GM23338 (cell line): ENCODE measurements at places on chromosomes 7 and 10. TPM values are rescaled to one million over a fixed set of nuclear protein-coding genes. Genes with fewer than 3 reads are reported as not detected.

The NPTX2 gene
- 24.1 and 29.9 TPM in 2 replicates for total RNA-seq

The LRRC4 gene
- 3.6 and 5.2 TPM in 2 replicates for total RNA-seq

The GRID2IP gene
- total RNA-seq: 1.5 TPM in 2 replicates

The GPR146 gene
- 0.16 and 0.28 TPM in 2 replicates for total RNA-seq

The ZNF25 gene
- 0.76 and 2.7 TPM in 2 replicates for total RNA-seq

The SFXN2 gene
- 5.7 and 9.1 TPM in 2 replicates for total RNA-seq

The CFAP70 gene
- total RNA-seq: 0.08 and 0.17 TPM in 2 replicates

The DKK1 gene
- not detected in 2 replicates for total RNA-seq

The CNPY1 gene
- 0.31 TPM in 1 of 2 replicates, not detected in the other for total RNA-seq

The SPDYE2B gene
- not detected in 2 replicates for total RNA-seq

The OR6V1 gene
- total RNA-seq: not detected in 2 replicates

GRCh38 chr7:148537435-148537834 is 53.1 kb upstream of the C7orf33 start:
- H3K4me1 ChIP-seq: no peaks in the 10 kb centered on the region
- H3K36me3 ChIP-seq: no peaks in the 10 kb centered on the region
- no peak overlapping the region for H3K4me3 ChIP-seq
- DNase-seq: no peak

DNA sequence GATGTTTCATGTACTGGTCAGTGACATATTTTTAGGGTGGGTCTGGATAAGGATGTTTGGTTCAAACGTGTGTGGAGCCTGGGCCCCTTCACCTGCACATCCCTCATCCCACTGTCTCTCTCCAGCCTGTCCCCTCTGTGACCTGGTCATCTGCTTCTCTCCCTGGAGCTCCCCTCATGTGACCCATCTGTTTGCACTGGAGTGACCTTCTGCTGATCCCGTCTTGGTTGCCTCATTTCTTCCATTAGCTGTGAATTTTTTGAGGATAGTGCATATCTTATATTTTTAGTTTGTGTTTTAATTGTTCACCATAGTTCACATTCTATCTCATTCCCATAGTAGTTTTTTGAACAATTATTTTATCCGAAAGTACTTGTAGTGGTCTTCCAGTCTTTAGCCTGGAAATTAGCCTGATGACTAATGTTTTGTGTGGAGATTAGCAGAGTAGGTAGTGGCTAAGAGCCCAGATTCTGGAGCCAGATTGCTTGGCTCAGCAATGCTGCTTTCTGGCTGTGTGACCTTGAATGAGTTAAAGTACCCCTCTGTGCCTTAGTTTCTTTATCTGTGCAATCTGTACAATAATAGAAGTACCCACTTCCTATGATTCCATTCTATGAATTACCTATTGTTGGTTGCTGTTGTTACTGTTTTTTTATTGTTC is 224.5 kb downstream of the LRMDA start:
- H3K27ac ChIP-seq: no peak overlapping the region
- no peaks in the 10 kb centered on the region for H3K27me3 ChIP-seq
- H3K36me3 ChIP-seq: no peaks in the 10 kb centered on the region
- DNase-seq: no peak
- no peaks in the 10 kb centered on the region for H3K4me1 ChIP-seq

DNA sequence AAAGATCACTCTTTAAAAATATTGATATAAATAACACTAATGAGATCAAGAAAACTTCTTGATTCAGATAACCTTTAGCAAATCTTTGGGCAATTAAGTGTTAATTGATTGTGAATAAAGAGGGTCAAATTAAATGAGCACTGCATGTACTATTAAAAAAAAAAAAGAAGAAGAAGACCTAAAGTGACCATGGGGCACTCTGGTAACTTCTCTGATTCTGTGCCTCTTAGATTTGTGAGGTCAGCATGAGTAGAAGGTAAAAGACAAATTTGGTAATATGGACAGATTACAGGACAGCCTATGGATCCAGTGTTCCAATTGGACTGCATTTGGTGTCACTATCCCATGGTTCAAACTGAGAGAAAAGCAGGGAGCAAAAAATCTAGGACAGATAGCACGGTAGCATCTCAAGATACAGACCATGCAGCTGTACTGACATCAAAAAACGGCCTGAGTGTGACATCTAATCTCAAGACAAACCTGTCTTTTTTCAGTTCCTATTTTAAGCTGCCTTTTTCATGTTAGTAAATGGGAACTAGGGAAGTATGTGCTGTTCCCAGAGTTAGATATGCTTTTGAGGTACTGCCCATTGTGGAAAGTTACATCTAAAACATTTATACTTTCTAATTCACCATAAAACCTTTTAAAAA is 128.0 kb downstream of the KCND2 start:
- H3K27me3 ChIP-seq: no peaks in the 10 kb centered on the region
- no peak overlapping the region for H3K27ac ChIP-seq
- no peaks in the 10 kb centered on the region for H3K36me3 ChIP-seq
- no peak overlapping the region for H3K4me3 ChIP-seq
- peaks cover 12% of the 10 kb centered on the region for H3K4me1 ChIP-seq

DNA sequence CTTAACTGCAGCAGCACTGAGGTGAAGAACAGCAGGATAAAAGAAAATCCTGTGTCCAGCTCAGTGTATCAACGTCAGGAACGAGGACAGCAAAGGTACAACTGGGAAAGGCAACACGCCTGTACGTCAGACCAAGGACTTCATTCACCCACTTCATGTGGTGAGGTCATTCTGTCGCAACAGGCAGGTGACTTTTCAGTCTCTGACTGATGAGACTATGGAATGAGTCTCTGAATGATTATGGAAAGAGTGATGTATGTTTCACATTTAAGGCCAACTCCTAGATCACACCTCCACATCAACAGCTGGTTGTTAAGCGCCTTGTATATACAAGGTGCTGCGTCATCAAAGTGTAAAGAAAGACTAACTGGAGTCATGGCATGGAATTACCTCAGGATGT is 297.6 kb upstream of the SP8 start:
- no peak for DNase-seq
- H3K4me3 ChIP-seq: no peak overlapping the region
- H3K27ac ChIP-seq: no peak overlapping the region
- H3K4me1 ChIP-seq: no peaks in the 10 kb centered on the region
- H3K27me3 ChIP-seq: no peaks in the 10 kb centered on the region

GRCh38 chr7:2032876-2033407 is 199.8 kb downstream of the MAD1L1 start:
- H3K4me3 ChIP-seq: no peak overlapping the region
- no peaks in the 10 kb centered on the region for H3K4me1 ChIP-seq
- DNase-seq: no peak
- no peak overlapping the region for H3K27ac ChIP-seq
- H3K27me3 ChIP-seq: no peaks in the 10 kb centered on the region

GRCh38 chr10:22832066-22832602 is 95.7 kb upstream of the ARMC3 start:
- H3K27ac ChIP-seq: no peak overlapping the region
- H3K27me3 ChIP-seq: no peaks in the 10 kb centered on the region
- no peaks in the 10 kb centered on the region; the same call in none of the 2 replicates for H3K4me1 ChIP-seq
- no peaks in the 10 kb centered on the region for H3K36me3 ChIP-seq
- no peak for DNase-seq
- H3K4me3 ChIP-seq: no peak overlapping the region

GRCh38 chr7:28784171-28784902 is 173.8 kb downstream of the TRIL start:
- H3K4me3 ChIP-seq: no peak overlapping the region
- no peaks in the 10 kb centered on the region for H3K27me3 ChIP-seq
- H3K4me1 ChIP-seq: no peaks in the 10 kb centered on the region
- no peak for DNase-seq
- H3K36me3 ChIP-seq: no peaks in the 10 kb centered on the region

DNA sequence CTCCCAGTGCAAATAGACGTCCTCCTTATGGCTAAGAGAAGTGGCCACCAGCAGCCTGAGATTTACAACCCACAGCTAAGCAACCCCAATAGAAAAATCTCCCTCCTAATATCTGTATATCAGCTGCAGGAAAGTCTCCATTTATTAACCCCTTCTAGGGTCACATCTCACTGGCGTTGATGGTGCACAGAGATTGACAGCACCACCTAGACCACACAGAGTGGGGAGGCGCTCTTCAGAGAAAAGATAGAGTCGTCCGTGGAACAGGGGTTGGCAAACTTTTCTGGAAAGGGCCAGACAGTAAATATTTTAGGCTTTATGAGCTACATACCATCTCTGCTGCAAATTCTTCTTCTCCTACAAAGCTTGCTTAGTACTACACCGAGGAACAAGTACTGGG is 60.0 kb downstream of the NAMPT start:
- no peaks in the 10 kb centered on the region for H3K27me3 ChIP-seq
- DNase-seq: no peak
- H3K36me3 ChIP-seq: no peaks in the 10 kb centered on the region
- H3K4me3 ChIP-seq: no peak overlapping the region
- H3K27ac ChIP-seq: no peak overlapping the region

- H3K27ac ChIP-seq: no peak overlapping the region
- peak overlapping the region; percentile 34 for H3K4me3 ChIP-seq
- peaks cover 23% of the 10 kb centered on the region for H3K4me1 ChIP-seq
- H3K27me3 ChIP-seq: no peaks in the 10 kb centered on the region; the same call in 1 of the 2 replicates
Measured at GRCh38 chr7:76294344-76295024, 8.0 kb upstream of the HSPB1 start.

DNA sequence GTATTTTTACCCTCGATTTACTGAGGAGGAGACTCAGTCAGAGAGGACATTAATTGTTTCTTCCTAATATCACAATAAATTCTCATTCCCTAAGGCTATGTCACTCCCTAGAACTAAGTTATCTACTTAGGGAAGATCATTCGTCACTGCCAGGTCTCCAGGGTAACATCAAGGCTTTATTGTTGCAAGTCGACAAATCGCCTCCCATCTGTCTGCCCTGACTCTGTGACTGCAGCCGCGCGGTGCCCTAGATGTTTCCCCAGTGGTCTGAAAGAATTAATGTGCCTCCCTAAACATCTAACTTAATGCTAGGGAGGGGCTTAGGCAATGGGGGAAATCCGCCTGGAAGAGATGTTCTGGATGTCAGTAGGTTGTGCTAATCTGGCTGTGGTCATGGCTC is 558.8 kb upstream of the C7orf33 start:
- H3K27me3 ChIP-seq: peaks cover 36% of the 10 kb centered on the region
- DNase-seq: no peak
- H3K4me1 ChIP-seq: 0 out of 2 replicates have a peak, but pooled peaks cover 4% of the 10 kb centered on the region
- no peaks in the 10 kb centered on the region for H3K36me3 ChIP-seq

DNA sequence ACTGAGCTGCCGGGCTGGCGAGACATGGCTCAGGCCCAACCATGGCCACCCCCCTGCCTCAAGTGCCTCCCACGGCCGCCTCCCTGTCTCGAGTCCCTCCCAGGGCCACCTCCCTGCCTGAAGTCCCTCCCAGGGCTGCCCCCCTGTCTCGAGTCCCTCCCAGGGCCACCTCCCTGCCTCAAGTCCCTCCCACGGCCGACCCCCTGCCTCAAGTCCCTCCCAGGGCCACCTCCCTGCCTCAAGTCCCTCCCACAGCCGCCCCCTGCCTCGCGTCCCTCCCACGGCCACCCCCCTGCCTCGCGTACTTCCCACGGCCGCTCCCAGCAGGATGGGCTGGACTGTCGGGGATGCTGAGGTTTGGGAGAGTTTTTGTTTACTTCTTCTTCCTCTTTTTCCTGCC is 462.5 kb downstream of the PTPRN2 start:
- H3K27ac ChIP-seq: no peak overlapping the region
- peaks cover 4% of the 10 kb centered on the region; the same call in 1 of the 2 replicates for H3K36me3 ChIP-seq
- H3K4me1 ChIP-seq: no peaks in the 10 kb centered on the region
- H3K4me3 ChIP-seq: no peak overlapping the region
- no peak for DNase-seq

DNA sequence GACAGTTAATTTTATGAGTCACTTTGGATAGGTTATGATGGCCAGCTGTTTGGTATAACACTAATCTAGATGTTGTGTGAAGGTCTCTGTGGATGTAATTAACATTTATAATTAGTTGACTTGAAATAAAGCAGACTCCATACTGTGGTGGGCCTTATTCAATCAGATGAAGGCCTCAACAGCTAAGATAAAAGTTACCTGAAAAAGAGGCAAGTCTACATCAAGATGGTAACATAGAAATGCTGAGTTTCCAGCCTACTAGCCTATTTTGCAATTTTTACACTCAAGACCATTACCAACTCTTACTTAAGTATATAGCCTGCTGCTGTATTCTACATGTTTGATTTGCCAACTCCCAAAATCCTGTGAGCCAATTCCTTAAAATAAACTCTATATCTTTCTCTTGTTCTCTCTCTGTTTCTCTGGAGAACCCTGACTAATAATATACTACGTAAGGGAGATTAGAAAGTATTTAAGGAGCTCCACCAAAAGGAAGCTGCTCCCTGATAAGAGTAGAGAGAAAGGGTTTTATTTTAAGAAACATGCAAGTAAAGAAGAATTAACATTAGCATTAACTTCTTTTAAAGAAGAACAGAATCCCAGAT is 42.7 kb downstream of the ZNF438 start:
- H3K4me3 ChIP-seq: no peak overlapping the region
- no peak overlapping the region for H3K27ac ChIP-seq
- H3K36me3 ChIP-seq: no peaks in the 10 kb centered on the region
- no peaks in the 10 kb centered on the region for H3K27me3 ChIP-seq

GRCh38 chr10:3748484-3748883 is 36.5 kb downstream of the KLF6 start:
- no peaks in the 10 kb centered on the region for H3K27me3 ChIP-seq
- no peaks in the 10 kb centered on the region for H3K36me3 ChIP-seq
- no peak overlapping the region for H3K27ac ChIP-seq
- H3K4me1 ChIP-seq: peaks cover 8% of the 10 kb centered on the region

- no peak overlapping the region for H3K4me3 ChIP-seq
- no peaks in the 10 kb centered on the region for H3K36me3 ChIP-seq
- H3K27me3 ChIP-seq: peaks cover 38% of the 10 kb centered on the region
- no peaks in the 10 kb centered on the region for H3K4me1 ChIP-seq
- H3K27ac ChIP-seq: no peak overlapping the region
Measured at GRCh38 chr10:43686414-43686813, 37.7 kb upstream of the ZNF32 start.

GRCh38 chr10:113820507-113820906 is 33.4 kb downstream of the DCLRE1A start:
- peaks cover 24% of the 10 kb centered on the region for H3K4me1 ChIP-seq
- no peaks in the 10 kb centered on the region for H3K36me3 ChIP-seq
- H3K27me3 ChIP-seq: no peaks in the 10 kb centered on the region
- no peak overlapping the region for H3K4me3 ChIP-seq

DNA sequence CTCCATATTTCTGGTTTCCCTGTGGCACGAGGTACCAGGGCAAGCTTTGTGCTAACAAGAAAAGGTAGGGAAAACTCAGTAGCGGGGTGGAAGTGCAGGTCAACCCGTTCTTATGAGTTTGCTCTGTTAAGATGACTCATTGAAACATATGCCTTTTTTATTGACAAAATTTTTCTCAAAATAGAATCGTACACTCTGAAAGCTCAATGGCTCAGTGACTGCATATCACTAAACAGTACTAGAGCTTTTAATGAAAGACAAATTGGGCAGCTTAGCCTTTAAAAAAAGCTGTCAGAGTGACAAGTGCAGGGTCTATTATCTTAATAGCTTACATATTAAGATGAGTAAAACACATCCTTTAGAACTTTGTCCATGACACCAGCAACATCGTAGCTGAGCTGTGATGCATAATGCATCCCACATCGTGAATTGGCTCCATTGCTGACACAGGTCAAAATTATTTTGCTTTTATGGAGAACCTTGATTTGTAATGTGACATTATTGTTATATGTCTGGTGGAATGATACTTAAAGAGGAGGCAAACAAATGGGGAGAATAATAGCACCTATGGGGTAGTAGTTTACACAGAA is 264.4 kb downstream of the ETV1 start:
- no peak for DNase-seq
- no peak overlapping the region for H3K4me3 ChIP-seq
- no peak overlapping the region for H3K27ac ChIP-seq
- H3K36me3 ChIP-seq: peaks cover 7% of the 10 kb centered on the region; the same call in 1 of the 2 replicates
- H3K4me1 ChIP-seq: no peaks in the 10 kb centered on the region
